ENCODE measurements at places on chromosomes 11 and 22.

GRCh38 chr11:110757066-110757465, 44.8 kb upstream of the ARHGAP20 start:
- DNase-seq = no peak

- DNase-seq = no peak
Observed at GRCh38 chr11:94800414-94800813, 32.3 kb downstream of the AMOTL1 start.

DNA sequence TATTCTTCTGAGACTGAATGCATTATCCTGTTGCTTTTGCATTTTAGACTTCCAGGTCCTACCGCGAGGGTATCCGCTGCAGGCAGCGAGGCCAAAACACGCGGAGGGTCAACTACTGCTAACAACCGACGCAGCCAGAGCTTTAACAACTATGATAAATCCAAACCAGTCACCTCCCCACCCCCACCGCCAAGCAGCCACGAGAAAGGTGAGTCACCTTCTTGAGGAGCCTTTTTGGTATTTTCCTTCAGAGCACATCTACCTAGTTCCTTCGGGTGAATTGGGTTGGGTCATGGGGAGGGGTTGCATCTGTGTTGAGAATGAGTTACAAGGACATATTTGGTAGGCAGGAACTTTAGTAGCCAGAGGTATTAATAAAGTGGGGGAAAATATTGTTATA, 179.8 kb downstream of the NAV2 start:
- no peak for DNase-seq

- DNase-seq = no peak
Observed at GRCh38 chr22:22214819-22215329, 29.7 kb upstream of the VPREB1 start.

- DNase-seq = no peak
Observed at GRCh38 chr11:44472916-44473315, 92.5 kb upstream of the CD82 start.

DNA sequence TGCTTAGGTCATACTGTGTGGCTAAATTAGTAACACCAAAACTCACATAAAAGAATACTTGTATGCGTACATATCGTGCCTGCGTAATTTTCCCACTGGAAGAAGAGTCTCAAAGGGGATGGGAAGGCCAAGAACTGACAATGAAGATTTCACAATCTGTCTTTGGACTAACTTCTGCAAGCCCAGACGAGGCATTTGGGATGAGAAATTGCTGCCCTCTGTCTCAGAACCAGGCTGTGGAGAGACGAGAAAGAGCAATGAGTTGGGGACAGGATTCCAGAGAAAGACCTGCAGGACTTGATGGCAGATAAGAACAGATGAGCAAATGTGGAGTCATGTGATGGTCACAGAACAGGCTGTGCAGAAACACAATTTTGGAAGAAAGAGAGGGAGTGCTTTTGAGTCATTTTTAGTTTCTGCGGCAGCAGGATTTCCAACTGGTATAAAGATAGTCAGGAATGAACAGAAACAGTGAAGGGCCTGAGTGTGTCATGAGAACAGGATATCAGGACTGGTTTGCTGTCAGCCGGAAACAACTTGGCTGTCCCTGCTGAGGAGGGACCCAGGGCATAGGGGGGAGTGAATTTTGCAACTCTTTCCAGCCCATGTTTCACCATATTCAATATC, 82.7 kb upstream of the CTSC start:
- peak; percentile 52 for DNase-seq

DNA sequence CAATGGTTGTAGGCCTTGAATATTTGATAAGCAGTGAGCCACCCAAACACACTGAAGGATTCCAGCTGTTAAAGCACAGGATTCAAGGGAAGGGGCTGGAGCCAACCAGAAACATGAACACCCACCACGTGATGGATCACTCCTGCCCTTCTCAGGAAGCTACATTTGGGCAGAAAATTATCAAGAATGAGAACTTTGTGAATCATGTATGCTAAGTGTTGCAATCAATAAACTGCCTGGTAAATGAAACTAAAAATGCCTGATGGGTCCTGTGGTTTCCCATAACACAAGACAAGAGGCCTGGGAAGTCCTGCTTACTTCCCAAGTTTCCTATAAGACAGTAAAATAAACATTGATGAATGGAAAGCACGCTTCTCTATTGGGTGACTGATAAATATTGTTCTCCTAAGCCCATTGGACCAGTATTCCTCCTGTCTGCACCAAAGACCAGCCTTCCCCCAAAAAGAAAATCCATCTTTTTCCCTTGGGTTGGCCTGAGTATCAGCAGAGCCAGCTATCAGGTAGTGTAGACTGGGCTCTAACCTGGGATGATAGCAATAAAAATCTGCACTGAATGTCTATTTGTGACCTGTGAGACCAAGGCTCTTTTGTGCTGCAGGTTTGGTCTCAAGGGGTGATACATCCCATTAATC, 98.4 kb downstream of the CCDC83 start:
- DNase-seq = no peak

GRCh38 chr11:81005595-81005994, 1564.8 kb upstream of the TENM4 start:
- no peak for DNase-seq

- DNase-seq = no peak
Observed at GRCh38 chr22:33757041-33757801, 163.1 kb downstream of the LARGE1 start.
